ENCODE measurements at places on chromosomes 1 and 21.

DNA sequence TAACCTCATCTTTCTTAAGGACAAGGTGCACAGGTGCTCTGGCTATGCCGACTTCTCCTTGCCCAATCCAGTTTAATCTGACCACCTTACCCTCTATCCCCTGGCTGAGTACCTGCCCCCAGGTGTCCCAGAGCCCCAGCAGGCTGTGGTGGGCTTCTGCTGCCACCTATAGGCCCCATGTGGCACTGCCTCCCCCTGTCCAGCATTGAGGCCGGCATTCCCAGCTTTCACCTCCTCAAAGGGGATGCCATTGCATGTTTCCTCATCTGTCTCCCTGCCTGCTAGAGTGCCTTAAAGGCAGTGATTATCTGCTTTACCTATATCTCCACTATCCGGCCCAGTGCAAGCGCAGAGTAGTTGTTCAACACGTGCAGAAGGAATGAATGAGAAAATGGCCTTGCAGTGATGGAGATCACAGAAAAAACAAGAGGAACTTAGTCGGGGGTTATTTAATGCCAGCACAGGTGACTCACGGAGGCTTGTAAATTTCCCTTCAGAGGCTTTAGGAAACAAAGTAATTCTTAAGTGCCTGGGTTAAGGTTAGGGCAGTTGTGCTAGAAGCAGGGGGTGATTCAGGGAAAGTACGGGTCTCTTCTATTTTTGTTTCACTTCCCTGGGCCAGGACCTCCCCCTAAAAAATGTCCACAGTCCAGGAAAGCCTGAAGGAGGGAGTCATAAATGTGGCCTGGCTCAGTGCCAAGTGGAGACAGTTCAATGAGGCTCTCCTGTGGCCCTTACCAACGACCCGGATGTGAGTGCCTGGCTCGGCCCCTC, 131.8 kb upstream of the NGF start:
- DNase-seq, result peak; percentile 14

DNA sequence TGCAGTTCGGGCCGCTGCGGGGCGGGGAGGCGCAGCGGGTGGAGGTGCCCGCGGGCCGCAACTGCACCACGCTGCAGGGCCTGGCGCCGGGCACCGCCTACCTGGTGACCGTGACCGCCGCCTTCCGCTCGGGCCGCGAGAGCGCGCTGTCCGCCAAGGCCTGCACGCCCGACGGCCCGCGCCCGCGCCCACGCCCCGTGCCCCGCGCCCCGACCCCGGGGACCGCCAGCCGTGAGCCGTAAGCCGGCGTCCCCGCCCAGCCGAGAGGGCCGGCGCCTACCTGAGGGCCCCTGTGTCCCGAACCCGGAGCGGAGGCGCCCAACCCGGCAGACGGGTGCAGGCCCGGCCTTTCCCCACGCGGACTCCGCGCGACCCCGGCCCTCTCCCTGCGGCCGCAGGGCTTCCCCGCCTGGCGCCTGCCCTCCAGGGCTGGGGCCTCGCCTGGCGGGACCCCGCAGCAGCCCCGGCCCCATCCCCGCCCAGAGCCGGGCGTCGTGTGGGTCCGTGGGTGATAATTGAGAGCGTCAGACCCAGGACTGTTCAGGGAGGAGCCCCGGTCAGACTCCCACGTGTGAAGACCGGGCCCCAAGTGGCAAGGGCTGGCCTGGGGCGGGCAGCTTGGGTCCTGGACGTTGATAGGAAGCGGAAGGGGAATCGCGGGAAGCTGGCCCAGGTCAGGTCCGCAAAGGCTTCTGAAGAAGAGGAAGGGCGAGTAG, 4.2 kb downstream of the VWA1 start:
- DNase-seq, result no peak

- no peak for DNase-seq
These were observed 3.3 kb upstream of the ATP6V1G3 start for GRCh38 chr1:198543670-198544260.

- DNase-seq, result no peak
These were observed 160.9 kb upstream of the UBE2U start for GRCh38 chr1:64042331-64043100.

DNA sequence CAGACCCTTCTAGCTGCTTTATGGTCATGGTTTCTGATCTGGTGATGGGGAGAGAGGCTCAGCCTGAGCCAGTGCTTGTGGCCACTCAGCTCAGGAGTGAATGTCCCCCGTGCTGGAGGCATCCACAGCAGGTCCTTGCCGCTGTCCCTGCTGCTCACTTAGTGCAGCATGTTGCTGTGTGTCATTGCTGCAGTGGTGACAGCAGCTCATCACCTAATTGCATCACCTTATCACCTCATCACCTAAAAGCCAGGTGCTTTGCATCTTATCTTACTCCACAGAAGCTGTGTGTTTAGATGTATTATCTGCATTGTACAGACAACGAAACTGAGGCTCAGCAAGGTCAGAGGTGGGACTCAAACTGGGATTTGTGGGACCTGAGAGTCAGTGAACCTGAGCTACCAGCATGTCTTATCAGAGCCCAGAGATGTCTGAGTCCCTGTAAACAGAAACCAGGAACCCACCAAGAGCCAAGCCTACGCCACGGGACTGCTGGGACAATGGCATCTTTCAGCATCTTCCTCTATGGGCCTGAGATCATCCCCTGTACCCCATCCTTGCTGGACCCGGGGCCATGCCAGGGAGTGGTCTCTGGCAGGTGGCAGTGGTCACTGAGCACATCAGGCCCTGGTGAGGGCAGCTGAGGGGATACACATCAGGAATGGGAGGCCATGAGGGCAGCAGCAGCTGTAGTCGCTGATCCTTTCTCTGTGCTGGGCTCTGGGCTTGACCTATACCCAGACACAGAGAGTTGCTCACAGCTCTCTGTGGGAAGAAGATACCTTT, 6.5 kb downstream of the PODN start:
- DNase-seq, result no peak

DNA sequence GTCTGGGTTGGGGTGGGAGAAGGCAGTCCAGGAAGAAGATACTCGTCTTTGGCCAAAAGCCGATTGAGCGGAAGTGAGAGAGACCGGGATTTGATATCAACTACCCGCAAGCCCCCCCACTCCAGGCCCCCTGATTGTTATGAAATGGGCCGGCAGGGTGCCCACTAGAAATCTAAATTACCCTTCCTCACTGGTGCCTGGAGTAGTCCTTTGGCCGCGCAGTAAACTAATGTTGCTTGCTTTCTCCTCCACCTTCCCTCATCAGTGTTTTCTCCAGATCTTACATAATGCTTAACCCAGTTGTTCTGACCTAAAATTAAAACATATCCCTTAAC, 119.2 kb upstream of the BARHL2 start:
- no peak for DNase-seq

- DNase-seq, result no peak
These were observed 259.3 kb downstream of the S1PR1 start for GRCh38 chr1:101496109-101496508.

DNA sequence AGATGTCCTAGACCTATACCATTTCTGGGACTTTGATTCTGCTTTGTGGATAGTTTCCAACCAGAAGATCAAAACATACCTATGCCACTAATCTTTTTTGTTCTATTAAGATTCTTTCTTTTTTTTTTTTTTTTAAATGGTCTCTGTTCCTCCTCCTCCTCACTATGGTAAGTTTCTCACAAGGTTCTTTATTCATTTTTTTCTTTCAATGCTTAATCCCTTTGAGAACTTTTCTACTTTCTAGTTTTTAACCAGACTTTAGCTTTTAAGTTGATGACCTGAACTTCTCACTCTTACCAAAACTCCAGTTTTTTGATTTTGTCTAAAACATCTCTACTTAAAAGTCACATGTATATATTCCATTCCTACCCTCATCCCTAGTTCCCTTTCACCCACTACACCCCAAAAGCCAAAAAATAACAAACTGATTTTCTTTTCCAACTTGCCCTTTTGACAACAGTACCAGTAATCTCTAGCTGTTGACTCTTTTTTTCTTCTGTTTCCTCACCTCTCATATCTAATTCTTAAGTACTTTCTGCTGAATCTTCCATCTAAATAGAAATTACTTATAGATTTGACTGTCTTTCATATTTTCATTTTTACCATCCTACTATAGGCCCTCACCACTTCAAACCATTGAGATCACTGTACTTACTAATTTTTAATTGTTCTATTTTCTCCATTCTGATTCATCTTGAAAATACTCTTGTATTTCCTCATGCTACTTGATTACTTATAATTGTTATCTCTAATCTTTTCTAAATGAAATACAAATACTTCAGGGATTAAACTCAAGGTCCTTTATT, 6.1 kb downstream of the CEPT1 start:
- no peak for DNase-seq

DNA sequence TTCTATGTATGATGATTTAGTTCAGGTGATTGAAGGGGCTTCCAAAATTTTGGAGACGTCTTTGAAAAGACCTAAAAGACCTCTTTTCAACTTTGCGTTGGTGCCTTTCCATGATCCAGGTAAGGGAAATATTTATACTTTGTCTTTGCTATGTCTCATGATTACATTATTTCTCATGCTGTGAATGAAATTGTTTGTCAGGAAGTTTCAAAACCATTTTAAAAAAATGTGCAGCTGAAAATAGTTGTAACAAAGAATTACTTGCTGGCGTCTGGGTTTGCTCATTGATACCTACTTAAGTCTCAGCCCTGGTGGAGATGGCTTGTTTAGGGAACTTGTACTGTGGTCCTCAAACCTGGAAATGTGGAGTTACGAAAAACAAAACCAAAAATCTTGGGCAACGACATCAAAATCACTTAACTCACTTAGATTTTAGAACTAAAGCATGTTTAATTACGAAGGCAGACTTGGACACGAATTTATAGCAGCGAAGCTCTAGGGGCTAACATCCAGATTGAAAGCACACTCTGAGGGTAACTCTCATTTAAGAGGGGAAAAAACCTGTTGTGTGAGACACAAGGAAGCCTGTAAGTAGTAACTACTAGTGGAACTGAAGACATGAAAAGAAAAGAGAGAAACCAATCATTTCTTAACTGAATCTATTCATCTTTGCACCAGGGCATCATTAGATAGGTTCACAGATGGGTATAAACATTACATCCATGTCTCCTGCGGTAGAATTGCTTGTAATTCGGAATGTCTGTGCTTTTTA, 924 bp downstream of the HMCN1 start:
- DNase-seq, result no peak

- DNase-seq, result no peak
These were observed 27.5 kb upstream of the IGSF21 start for GRCh38 chr1:18079941-18080735.

- DNase-seq, result no peak
These were observed 18.2 kb upstream of the LAMTOR5 start for GRCh38 chr1:110425612-110426152.

DNA sequence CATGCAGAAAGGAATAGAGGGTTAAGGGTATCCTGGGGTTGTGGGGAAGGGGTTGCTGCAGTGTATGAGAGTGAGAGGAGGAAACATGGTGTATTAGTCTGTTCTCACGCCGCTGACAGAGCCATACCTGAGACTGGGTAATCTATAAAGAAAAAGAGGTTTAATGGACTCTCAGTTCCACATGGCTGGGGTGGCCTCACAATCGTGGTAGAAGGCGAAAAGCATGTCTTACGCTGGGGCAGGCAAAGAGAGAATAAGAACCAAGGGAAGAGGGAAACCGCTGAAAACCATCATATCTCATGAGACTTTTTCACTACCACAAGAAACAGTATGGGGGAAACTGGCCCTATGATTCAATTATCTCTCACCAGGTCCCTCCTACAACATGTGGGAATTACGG, 17.7 kb downstream of the OSBPL9 start:
- no peak for DNase-seq

DNA sequence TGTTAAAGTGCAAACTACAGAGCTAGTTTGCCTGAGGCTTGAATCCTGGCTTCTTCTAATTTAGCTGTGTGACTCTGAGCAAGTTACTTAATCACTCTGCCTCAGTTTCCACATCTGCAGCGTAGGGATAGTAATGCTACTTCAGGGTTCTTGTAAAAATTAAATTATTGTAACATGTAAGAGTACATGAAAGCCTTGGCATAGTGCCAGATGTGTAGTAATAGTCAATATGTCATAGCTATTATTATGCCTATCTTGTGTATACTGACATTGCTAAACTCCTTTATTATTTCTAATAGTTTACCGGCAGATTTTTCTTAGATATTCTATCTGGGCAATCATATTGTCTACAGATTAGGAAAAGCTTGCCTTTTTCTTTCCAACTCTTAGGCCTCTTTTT, 6.8 kb upstream of the TADA1 start:
- DNase-seq, result no peak

DNA sequence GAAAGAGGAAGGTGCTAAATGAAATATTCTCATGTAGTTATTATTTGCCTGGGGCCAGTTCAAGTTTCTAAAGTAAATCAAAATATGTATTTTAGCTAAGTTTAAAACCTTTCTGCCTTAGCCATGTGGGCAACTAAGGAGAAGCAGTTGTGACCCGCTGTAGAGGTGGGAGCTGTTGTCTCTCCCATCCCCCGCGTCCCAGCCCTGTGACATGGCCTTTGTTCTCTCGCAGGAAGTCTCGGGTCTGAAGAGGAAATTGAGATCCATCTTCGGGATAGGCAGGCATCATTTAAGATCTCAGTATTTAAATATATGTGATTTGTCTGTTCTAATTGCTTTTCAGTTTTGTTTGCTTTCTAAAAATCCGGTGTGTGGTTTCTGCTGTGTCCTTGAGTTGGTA, 121.5 kb downstream of the CAMTA1 start:
- DNase-seq, result no peak

DNA sequence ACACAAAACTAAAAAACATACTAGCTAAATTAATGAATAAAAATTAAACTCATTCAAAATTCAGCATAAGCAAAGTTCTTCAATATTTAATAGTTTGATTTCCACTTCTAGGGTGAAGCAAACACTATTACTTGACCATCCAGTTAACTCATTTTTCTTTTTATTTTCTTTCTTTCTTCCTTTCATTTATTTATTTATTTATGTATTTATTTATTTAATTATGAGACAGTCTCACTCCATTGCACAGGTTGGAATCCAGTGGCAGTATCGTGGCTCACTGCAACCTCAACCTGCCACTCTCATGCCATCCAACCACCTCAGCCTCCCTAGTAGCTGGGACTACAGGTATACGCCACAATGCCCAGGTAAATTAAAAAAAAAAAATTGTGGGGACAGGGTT, 2069.5 kb downstream of the NCAM2 start:
- no peak for DNase-seq

All from activated CD4-positive, alpha-beta T cell treated with anti-CD3 and anti-CD28 coated beads for 4 hours (primary cell).